ENCODE measurements at places on chromosomes 7 and 10.

GRCh38 chr10:131266936-131267813, 44.3 kb downstream of the TCERG1L start:
- DNase-seq = no peak

GRCh38 chr7:44461387-44461786, 29.1 kb downstream of the NUDCD3 start:
- no peak for DNase-seq

GRCh38 chr7:87538052-87538451, 62.6 kb upstream of the ABCB4 start:
- no peak for DNase-seq

- no peak for DNase-seq
These were observed 275.2 kb downstream of the LRRTM3 start for GRCh38 chr10:67200913-67201564.

- no peak for DNase-seq
These were observed 920.8 kb downstream of the TYW1 start for GRCh38 chr7:67917437-67917755.

GRCh38 chr10:52747694-52748093, 24.9 kb downstream of the MBL2 start:
- no peak for DNase-seq

GRCh38 chr7:95693551-95694333, 78.6 kb upstream of the DYNC1I1 start:
- DNase-seq = no peak

DNA sequence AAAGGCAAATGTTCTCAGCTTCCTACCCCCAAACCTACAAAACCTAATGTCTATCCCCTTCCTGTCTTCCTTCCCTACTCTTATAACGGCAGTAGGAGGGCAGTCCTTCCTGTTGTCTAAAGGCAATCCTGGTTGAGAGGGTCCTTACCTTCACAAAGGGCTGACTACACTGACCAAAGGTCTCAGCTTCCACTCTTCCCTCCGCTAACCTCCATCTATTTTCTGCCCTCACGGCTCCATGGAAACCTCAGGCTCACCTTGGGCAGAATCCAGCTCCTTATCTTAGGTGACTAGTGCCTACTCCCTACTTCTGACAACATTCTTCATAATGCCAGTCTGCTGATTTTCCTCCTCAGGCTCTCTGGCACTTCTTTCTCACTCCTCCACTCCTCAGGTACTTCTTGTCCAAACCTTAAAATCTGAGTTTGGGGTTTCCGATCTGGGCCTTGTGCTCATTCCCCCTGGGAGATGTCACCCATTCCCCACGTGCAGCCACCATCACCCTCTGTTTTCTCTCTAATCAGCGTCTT, 542 bp downstream of the FBXL13 start:
- DNase-seq = no peak

DNA sequence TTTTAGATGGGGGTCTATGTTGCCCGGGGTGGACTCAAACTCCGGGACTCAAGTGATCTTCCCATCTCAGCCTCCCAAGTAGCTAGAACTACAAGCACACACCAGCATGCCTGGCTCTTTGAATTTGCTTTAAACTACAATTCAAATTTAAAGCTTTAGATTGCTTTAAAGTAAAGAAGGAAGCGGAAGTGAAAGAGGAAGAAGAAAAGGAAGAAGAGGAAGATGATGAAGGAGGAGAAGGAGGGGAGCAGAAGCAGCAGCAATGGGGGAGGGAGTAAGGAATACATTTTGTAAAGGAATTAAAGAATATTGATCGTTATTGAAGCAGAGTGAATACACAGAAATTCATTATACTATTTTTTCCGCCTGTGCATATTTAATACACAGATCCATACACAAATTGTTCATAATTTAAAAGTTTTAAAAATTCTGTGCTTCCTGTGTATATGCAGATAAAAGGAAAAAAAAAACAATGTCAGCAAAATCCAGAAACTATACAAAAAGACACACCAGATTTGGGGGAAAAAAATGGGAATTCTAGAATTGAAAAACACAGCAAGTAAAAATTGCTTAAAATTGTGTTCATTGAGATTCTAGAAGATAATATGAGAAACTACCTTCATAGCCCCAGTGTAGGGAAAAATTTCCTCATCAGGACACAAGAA, 60.8 kb upstream of the KCNMA1 start:
- no peak for DNase-seq

All from non-pigmented ciliary epithelial cell (primary cell).